Ovary (tissue), 10 donors: ENCODE measurements at places on chromosomes 3 and 15. TPM values are rescaled to one million over a fixed set of nuclear protein-coding genes. Genes with fewer than 3 reads are reported as not detected.

DNA sequence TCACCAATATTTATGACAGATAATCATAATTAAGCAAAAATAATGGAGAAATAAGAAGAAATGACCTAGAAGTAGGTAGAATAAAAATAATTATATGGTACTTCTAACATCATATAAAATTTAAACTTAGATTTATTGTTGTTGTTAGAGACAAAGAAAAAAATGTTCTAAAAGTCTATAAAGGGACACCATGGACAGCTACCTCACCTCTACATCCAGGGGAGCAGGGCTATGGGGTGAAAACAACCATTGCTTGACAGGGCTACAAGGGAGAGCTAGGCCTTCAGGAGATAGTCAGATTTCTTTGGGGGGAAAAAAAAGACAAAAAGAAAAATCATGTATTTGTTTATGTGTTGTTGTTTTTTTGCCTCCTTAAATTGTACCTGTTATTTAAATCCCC, 841.9 kb downstream of the VGLL3 start:
- DNase-seq: no peak

The BNC1 gene
- polyA plus RNA-seq: 0.95 TPM

The UBAP1L gene
- polyA plus RNA-seq: 4.4 TPM

GRCh38 chr3:101976473-101976872, 127.2 kb downstream of the NFKBIZ start:
- DNase-seq: no peak
